ENCODE measurements at places on chromosomes 2 and 18.

DNA sequence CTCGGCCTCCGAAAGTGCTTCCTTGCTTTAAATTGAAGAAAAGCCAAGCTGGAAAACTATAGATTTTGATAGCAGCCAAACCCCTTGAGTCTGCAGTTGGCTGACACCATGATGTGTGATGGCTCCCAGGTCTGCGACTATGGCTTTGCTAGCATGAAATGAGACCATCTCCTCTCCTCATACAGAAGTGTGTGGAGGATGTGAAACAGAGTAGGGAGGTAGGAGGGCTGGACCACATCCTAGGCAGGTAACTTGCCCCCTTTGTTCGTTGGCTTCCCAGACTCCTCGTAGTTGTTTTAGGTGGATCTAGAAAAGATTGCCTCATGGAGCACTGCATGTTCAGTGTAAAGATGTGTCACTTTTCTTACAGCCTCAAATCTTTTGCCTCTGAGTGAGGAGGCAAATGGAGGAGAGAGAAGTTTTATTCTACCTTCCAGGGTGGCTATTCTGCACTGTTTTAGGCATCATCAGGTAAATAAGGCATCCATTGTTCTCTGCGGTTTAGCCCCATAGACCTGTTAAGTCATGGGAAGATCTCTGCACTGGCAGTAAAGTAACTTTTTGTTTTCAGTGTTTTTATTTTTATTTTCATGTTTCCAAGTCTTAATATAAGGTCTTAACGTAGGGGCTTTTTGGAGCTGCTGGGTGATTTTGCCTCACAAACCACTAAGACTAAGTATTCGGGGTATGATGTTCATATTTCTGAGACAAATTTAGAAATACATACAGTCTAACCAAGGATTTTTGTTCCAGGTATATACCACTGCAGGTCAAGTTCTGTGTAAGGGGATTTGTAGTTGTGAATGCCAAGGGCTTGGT lies 40.1 kb downstream of the MGAT5 start:
- no peak for DNase-seq

- DNase-seq = no peak
These were observed 41.4 kb downstream of the DGKD start for GRCh38 chr2:233395687-233396086.

DNA sequence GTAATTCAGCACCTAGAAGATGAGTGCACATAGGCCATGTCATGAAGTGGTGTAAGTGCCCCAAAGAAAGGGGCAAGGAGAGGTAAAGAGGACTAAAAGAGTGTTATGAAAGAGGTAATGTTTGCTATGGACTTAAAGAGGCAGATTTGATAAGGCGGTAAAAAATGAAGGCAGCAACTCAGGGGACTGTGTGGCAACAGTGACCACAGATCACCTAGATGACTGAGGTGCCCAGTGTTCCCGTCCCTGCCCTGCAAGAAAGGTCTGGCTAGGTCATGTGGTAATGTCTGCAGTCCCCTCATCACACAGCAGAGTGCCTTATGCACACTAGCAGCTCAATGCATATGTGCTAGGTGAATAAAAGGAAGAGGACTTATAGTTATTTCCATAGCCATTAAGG lies 356.8 kb downstream of the LRRTM1 start:
- no peak for DNase-seq

GRCh38 chr18:8707556-8708300 lies 2.4 kb downstream of the MTCL1 start:
- DNase-seq = no peak

DNA sequence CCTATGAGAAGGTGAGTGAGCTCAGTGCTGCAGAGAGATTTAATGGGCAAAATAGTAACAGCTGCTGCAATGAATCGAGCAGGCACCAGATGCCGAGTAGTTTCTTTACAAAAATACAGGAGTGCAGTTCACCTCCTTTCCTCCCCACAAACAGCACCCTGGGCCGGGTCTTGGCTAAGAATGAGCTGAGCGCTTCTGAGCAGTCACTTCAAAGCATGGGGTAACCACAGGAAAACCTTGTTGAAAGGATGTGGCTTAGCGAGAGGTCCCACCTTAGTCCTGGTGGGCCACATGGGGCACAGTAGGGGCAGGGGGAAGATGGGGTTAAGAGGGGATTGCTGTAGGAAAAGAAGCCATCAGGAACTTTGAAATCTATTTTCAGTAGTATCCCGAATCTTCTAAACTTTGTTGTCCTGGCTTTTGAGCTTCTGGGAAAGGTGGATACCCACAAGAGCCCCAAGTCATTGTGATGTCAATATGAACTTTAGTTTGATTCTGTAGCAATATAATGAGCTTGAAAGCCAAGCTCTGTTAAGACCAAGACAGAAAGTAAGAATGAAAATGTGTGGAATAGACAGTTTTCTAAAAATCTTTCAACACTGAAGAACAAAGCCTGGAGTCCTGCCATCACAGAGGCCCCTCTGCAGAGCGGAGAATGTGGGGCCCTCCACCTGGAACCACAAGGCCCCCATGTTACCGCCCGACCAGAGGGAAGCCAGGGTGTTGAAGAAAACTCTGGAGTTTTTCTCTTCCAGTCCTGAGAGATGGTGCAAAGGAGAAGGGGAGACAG lies 101.0 kb upstream of the ZNF236 start:
- DNase-seq = no peak

DNA sequence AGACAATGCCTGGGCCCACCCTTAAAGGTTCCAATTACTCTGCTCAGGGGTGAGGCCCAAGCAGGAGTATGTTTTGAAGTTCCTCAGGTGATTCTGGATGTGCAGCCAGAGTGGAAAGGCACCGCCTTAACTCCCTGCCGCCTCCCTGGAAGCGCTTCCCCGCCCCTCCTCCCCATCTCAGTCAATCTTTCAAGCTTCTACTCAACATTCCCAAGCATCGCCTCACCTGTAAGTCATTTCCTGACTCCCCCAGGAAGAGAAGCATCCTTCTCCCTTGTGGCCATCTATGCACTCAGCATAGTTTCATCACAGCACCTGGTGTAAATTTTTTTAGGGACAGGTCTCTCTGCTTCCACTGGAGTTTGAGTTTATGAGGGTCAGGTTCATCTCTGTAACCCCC lies 67.5 kb downstream of the MYL12B start:
- no peak for DNase-seq

DNA sequence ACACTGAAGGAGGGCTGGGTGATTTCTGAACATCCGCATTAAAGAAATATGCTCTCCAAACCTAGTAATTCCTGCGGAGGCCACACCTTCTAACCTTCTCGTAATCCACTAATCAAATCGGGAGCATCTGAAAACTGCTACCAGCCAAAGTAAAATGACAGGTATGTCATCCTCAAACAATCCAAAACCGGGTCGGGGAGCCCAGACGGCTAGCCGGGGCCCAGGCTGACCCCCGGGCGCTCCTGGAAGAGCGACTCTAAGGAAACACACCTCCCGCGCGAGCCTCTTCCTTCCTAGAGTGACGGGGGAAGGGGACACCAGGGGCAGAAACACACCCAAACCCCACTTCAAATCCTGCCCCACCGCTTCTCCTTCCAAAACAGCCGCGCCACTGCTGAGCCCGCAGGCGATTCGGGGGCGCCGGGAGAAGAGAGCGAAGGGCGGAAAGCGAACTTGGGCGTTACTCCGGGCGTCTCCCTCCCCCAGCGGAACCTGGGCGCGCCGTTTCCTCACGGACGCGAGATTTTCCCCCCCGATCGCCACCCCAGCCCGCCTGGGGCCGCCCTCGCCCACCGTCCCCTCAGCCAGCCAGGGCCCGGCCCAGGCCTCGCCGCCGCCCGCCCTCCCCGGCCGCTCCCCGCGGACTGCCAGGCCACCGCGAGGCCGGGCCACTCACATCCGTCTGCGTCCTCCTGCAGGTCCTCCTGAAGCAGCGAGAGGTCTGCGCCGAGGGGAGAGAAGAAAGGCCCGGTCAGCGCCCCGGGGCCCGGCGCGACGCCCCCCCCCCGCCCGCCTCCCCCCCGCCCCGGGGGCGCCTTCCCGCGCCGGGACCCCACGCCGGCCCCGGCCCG lies 584 bp downstream of the PPP4R1 start:
- DNase-seq = peak; percentile 61

DNA sequence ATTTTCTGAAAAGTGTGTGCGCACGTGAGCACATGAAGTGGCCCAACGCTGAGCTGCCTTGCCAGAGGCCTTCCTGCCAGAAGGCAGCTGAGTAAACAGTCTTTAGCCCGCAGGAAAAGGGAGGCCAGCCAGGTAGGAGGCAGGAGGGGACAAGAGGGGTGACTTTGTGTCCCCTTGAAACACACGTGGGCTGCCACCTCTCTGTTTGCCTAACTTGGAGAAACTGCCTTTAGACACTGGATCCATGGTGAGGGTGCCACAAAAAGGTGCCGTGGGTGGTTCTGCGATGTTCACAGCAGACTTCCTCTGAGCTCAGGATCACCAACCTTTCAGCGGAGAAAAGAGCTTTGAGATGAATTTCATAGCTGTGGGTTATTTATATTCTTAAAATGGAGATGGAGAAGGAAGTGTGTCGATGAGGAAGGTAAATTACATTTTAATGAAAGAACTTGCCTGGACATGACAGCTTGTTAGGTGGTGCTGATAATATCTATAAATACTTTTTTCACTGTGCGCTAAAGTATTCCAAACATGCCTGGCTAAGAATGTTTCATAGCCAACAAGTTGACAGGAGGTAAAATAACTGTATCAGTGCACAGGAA lies 36.6 kb upstream of the ASB1 start:
- no peak for DNase-seq
